ENCODE measurements at places on chromosomes 1 and 21. TPM values are rescaled to one million over a fixed set of nuclear protein-coding genes. Genes with fewer than 3 reads are reported as not detected.

EXTL1 gene
- polyA plus RNA-seq, result 4.3 TPM

DNA sequence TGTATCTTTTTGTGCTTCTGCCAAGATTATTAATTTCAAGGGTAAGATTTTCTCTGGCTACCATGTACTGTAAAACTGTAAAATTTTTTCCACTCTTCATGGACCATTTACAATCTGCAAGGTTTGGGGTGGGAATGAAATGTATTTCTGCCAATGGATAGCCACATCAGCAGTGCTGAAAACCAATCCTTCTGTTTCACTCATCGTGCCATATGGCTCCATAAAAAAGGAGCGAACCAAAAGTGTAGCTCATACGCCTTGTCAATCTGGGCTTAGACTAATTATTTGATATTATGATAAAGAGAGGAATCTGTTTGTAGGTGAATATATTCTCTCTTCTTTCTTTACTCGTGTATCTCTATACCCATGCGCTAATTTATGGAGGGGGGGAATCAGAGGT, 3.0 kb upstream of the SLC44A5 start:
- DNase-seq, result no peak

OR2T33 gene
- polyA plus RNA-seq, result not detected

DNA sequence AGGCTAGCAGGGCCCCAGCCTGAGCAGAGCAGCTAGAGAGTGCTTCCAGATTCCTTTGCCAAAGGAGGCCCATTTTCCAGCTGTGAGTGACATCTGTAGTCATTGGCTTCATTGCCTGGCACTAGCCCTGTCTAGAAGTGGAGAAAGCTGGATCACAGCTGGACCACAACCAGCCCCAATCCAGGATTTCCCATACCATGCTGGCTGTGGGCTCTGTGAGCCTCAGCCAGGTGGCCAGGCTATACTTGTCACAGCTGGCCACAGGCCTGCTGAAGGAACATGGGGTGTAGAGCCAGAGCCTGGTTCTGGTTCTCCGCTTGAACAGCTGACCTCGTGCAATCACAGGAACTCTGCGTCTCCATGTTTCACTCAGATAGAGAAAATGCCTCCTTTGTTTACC, 36.6 kb downstream of the RIMKLA start:
- DNase-seq, result no peak

DNA sequence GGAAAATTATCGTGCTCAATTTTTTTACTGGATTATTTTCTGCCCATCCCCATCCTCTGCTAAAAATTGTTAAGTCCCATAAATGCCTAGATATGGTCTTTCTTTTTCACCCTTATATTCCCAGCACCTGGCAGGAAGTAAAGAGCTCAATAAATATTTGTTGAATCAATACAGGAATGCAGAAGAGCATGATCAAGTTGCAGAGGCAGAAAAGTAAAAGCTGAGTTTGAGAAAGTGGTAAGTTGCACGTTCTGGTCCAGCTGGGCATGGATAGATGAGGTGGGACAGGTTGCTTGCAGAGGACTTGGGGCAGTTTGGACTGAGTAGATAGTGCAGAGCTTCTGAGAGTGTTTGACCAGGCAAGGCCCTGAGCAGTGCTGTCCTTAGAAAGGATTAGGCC, 40.1 kb downstream of the ZNF281 start:
- no peak for DNase-seq

OLIG2 gene
- polyA plus RNA-seq, result 0.16 TPM

AGTRAP gene
- not detected for polyA plus RNA-seq

GRCh38 chr1:40834968-40835545, 27.1 kb downstream of the CITED4 start:
- no peak for DNase-seq

- DNase-seq, result peak; percentile 78
Measured at GRCh38 chr1:155226188-155226909, 17.9 kb downstream of the MTX1 start.

PTAFR gene
- polyA plus RNA-seq, result 1.7 TPM

DNA sequence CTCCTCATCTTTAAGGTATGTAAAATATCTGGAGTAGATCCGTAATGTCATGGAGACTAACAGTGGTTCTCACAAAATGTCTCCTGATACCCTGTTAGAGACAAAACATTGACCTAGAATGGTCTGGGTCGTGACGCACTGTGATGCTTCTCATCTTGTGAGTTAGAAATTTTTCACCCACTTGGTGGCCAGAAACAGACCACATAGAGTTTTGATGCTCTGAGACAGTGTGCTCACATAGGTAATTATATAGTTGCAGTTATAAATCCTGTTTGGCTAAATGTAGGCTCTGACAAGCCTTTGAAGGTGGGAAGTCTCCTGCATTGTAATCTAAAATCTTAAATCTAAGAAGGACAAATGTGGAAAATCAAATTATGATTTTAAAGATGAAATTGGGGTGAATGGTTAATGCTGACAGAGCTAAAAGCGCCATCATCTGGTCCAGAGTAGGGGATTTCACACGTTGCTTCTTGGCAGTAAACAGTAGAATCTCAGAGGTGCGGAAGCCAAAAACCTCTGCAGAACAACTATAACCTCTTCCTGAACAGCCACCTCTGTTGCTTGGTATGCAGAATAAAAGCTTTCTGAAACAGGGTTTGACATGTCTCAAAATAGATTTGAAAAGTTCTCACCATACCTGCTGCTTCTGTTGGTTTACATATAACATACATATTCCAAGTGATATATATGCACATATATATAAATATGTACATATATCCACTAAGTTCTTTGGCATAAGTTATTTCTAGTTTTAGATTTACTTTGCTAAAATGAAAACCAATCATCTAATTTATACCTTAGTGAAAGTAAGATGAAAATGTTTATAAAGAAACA, 17.1 kb downstream of the RPAP2 start:
- peak; percentile 11 for DNase-seq

DNA sequence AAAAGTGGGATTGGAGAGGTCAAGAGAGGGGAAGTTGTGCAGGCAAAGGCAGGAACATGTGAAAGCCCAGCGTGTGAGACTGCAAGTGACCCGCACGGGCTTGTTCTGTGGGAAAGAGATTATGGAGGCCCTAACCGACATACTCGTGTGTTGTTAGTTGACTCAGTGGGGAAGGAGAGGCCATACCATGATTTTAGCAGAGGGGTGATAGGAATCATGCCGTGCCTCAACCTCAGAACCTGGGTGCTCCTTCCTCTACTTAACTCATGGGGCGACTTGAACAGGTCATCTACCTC, 19.3 kb downstream of the PGLYRP3 start:
- DNase-seq, result no peak

PLA2G5 gene
- 0.38 TPM for polyA plus RNA-seq

ANGPTL1 gene
- polyA plus RNA-seq, result 67.1 TPM

GRCh38 chr1:36906555-36906954, 127.8 kb downstream of the GRIK3 start:
- no peak for DNase-seq

DNA sequence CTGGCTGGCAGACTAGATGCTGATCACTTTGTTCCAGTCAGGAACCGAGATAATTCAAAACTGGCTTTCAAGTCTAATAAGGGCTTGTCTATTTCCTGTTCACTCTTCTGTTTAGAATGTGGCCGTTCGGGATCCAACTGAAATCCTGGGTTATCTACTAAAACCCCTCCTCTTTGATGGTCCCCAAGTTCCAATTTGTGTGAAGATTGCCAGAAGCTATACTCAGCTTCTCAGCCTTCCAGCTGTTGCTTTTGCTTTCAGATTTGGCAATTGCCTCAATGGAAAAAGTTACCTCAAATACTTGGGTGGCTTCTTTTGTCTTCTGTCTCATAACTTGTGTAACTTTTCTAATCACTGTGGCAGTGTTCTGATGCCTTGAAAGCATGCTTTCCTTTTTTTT, 43.7 kb downstream of the BTBD8 start:
- peak; percentile 35 for DNase-seq

DNA sequence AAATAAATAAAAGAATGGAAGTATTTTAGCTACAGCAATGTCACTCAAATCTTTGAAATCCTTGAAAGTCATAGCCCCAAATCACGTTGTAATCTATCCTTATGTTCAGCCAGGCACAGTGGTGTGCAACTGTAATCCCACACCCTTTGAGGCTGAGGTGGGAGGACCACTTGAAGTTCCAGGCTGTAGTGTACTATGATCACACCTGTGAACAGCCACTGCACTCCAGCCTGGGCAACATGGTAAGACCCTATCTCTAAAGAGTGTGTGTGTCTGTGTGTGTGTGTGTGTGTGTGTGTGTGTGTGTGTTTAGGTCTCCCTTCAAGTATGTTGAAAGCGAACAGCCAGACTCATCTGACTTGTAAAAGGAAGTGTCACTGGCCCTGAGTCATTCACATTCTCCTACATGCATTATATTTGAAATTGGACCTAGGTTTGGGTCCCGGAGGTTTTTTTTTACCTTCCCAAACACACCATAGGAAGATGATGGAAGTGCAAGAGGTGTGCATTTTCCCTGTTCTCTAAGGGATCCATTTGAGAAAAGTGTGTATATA, 50.1 kb downstream of the ZNF281 start:
- DNase-seq, result no peak

GRCh38 chr1:236947794-236948193, 56.4 kb downstream of the MT1HL1 start:
- DNase-seq, result no peak

GRCh38 chr1:40032240-40032891, 8.2 kb upstream of the CAP1 start:
- DNase-seq, result peak; percentile 61

DIO1 gene
- not detected for polyA plus RNA-seq

GRCh38 chr1:87521452-87521851, 192.8 kb downstream of the LMO4 start:
- DNase-seq, result no peak

DNA sequence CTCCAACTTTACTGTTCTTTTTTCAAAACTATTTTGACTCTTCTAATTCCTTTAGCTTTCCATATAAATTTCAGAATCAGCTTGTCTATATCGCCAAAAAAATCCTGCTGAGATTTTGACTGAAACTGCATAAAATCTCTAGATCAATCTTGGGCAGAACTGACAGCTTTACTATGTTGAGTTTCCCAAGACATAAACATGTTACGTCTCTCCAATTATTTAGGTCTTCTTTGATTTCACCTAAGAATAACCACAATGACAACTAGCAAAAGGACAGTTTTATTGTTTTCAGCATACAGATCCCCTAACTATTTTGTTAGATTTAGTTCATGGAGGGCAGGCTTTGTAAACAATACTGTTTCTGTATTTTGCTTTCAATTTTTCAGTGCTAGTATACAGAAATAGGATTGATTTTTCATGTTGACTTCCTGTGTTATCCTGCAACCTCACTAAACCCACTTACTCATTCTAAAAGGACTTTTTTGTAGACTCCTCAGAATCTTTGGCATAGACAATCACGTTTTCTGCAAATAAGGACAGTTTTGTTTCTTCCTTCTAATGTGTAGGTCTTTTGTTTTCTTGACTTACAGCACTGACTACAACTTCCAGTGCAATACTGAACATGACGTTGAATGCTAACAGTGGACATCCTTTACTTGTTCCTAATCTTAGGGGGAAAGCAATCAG, 63.4 kb downstream of the NPHP4 start:
- no peak for DNase-seq

C1QC gene
- polyA plus RNA-seq, result 24.5 TPM

- no peak for DNase-seq
Measured at GRCh38 chr1:160621633-160622413, 25.0 kb downstream of the SLAMF1 start.

GRCh38 chr1:209708297-209708696, 3.7 kb downstream of the HSD11B1 start:
- no peak for DNase-seq

MACO1 gene
- 20.0 TPM for polyA plus RNA-seq

DNA sequence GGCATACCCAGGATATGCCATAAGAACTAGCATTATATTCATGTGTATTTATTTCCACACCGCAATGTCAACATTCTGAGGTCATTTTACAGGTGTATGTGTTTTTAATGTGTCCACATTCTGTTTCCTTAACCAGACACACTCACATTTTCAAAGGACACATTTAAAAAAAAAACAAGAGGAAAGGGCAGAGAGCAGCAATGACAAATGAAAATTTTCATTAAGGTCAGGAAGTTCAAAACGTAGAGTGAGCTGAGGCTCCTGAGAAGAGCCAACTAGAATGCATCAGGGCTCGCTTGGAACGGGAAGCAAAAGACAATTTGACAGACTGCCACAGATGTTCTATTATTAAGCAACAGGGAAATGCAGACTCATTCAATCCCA, 4.8 kb upstream of the GNPAT start:
- peak; percentile 63 for DNase-seq

DNA sequence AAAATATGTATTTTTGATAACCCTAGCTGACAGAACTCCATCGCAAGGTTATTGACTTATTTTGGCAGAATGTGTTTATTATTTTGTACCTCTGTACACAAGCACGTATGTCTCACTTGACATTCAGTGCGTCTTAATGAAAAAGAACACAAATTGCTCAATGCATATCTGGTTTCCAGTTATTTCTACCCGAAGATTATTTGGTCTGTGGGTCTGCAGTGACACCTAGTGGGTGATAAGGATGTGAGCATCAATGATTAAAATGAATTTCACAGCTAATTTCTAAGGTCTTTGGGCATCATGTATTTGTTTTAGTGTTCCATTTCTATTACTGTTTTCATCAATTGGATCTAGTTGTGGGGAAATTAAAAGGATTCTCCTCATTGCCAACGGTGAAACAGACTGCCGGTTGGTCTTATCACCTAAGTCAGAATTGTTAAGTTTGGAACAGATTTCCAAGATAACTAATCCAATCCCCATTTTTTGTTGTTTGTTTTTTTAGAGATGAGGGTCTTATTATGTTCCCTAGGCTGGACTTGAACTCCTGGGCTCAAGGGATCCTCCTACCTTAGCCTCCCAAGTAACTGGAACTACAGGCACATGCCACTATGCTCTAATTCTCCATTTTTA, 13.9 kb downstream of the DDX20 start:
- DNase-seq, result peak; percentile 55

DNA sequence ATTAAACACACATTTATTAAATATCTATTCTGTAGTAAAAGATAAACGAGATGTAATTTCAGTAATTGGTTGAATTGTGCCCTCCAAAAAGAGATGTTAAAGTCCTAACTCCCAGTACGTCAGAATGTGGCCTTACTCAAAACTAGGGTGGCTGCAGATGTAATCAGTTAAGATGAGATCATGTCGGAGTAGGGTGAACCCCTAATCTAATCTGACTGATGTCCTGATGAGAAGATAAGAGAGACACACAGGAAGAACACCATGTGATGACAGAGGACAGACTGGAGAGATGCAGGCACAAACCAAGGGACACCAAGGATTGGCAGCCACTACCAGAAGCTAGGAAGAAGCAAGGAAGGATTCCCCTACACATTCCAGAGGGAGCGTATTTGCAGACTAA, 104.1 kb downstream of the SLC25A24 start:
- DNase-seq, result no peak

- DNase-seq, result no peak
Measured at GRCh38 chr1:51915951-51916350, 37.4 kb upstream of the NRDC start.

CFAP74 gene
- polyA plus RNA-seq, result not detected

B3GALT2 gene
- polyA plus RNA-seq, result 18.4 TPM

DNA sequence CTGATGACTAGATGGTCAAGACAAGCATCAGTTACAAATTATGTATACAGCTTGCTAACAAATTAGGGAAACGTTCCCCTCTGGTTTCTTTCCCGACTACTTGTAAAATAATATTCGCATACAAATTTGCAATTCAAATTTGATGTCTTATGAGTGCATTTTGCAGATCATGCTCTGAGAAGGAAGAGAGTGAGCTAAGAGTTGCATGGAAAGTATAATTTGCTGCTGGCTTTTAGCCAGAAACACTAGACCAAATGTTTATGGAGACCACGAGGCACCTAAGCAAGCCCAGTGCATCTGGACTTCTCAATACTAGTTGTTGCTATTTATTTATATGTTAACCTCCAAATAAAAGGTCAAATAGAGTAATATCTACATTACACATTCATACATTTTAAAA, 216.0 kb downstream of the SMYD3 start:
- no peak for DNase-seq

GRCh38 chr1:223323491-223324484, 40.2 kb downstream of the SUSD4 start:
- DNase-seq, result no peak

SEMA6C gene
- polyA plus RNA-seq, result 49.1 TPM
